ENCODE measurements at places on chromosomes 1 and 21. TPM values are rescaled to one million over a fixed set of nuclear protein-coding genes. Genes with fewer than 3 reads are reported as not detected.

DNA sequence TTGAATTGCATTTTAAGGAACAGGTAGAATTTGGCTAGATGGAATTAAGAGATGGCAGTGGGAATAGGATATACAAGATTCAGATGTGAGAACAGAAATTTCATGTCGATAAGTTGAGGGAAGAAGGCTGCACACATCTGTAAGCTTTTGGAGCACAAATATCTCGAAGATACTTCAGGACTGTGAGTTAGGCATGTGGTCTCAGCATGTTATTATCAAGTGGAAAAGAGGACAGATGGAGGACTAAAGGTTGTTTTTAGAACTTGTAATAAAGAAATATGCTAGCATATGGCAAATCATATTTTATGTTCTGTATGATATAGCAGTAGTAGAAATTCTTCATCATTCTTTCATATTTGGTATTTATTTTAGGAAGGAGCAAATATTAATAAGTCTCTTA lies 61.5 kb downstream of the KIF1B start:
- DNase-seq: no peak

GRCh38 chr1:83856381-83856780 lies 142.6 kb downstream of the TTLL7 start:
- DNase-seq: no peak

Gene SLC45A1
- polyA plus RNA-seq: 6.7 TPM

DNA sequence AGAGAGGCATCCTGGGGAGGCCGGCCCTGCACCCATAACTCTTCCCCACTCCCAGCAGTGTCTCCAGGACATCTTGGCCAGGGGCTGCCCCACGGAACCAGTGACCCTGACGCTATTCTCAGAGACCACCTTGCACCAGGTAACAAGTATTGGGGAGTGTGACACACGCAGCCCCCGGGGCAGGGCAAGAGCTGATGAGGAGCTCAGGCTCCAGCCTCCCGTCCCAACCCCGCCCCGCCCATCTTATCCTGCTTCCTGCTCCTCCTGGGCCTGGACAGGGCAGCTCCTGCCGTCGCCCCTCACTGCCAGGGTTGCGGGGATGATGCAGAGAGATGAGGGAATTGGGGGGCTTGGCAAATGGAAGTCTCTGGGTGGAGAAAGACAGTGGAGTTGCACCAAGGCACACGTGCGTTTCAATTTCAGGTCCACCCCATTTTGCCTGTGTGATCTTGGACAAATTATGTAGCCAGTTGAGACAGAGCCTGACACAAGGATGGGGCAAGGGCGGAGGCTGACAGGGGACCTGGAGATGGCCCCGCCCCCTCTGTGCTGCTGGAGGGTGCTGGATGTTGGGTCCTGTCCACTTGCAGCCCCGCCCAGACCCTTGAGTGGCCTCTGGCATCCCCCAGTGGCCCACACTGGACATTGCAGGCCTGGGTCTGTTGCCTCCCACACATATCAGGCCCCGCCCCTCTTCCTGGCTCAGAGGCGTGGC lies 10.7 kb downstream of the CLCNKA start:
- peak; percentile 92 for DNase-seq

- DNase-seq: no peak
Measured at GRCh38 chr21:44892095-44892494, 18.6 kb upstream of the PTTG1IP start.

GRCh38 chr1:212482637-212483441 lies 50.1 kb downstream of the NENF start:
- DNase-seq: no peak

DNA sequence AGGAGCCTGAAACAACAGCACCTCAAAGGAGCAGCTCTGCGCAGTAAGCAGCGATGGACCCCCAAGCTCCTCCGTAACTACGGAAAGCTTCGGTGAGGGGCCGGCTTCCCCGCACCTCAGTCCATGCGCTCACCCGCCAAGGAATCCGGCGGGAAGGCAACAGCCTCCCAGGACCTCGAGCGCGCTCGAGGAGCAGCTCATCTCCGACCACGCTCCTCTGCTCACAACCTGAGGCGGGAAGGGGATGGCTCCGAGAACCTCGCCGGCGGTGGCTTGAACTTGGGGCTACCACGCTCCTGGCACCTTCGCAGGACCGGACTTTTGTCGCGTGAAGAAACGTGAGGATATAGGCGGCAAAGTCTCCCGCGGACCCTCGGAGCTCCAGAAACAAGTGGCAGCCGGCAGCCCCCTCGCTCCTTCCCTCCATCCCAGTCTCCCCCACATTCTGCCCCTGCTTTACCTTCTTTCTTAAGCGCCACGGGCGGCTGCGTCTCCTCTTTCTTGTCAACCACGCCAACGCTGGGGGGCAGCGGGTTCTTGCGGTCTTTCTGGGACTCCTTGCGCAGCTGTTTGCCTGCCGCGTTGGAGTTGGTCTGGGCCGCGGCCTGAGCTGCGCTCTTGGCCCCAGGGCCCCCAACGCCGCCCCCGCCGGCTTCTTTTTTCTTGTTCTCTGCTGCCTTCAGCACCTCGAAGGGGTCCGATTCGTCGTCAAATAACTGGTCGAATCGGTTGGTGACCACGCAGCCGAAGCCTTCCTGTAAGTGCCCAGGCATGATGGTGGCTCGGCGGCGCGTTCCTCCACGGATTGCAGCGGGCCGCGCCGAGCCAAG lies 459 bp downstream of the SERBP1 start:
- peak; percentile 65 for DNase-seq

DNA sequence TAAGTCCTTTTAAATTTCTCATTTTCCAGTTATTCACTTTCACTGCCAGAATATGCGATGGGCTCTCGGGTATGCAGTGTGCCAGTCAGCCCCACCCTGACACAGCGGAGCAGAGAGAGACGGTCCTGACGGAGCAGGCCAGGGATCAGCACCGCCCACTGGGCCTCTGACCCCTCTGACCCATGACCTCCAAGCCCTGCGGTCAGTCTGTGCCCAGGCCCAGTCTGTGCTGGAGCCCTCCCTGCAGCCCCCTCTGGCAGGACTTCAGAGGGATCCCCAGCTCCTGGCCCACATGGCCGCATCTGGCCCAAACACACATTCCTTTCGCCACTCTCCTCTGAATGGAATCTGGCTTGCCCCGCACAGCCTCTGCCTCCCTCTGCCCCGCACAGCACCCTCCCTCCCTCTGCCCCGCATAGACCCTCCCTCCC lies 43.4 kb upstream of the COL6A2 start:
- no peak for DNase-seq

DNA sequence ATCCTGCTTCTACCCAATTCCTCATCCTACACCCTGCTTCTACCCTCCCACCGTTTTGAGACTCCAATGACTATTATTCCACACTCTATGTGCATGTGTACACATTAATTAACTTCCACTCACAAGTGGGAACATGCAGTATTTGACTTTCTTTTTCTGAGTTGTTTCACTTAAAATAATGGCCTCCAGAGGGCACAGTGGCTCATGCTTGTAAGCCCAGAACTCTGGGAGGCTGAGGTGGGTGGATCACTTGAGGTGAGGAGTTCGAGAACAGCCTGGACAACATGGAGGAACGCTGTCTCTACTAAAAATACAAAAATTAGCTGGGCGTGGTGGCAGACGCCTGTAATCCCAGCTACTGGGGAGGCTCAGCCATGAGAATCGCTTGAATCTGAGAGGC lies 464.8 kb downstream of the PTBP2 start:
- no peak for DNase-seq
